ENCODE measurements at places on chromosomes 7 and 10.
A peak's percentile ranks its signal among the peaks of the same experiment; 100 is the strongest.

DNA sequence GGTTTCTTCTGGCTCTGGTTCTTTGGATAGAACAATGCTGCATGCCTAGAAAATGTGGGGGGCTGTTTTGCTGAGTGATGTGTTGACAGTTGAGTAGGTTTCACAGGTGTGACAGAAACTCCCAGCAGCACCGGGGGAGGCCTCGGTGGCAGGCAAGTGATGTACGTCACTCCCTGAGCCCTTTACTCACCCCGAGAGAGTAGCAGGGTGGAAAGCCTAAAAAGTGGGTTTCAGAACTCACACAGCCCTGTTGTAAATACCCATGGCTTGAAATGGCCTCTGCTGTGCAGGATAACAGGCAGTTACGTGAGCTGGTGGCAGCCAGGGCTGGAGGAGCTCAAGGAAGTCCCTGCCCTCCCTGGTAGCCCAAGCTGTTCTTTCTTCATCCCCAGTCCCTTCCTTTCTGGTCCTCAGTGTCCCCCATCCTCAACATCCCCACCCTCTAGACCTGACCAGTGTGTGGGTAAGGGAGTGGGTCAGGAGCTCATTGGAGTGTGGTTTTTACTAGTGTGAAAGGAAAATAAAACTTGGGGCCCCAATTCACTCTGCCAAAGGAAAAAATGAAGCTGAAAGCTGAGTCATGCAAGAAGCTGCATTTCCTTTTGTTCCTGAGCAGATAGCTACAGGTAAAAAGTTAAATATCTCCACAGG lies 258.1 kb downstream of the STK31 start:
- no peak for DNase-seq

- DNase-seq: no peak
Measured at GRCh38 chr10:91190876-91191583, 29.4 kb upstream of the PCGF5 start.

DNA sequence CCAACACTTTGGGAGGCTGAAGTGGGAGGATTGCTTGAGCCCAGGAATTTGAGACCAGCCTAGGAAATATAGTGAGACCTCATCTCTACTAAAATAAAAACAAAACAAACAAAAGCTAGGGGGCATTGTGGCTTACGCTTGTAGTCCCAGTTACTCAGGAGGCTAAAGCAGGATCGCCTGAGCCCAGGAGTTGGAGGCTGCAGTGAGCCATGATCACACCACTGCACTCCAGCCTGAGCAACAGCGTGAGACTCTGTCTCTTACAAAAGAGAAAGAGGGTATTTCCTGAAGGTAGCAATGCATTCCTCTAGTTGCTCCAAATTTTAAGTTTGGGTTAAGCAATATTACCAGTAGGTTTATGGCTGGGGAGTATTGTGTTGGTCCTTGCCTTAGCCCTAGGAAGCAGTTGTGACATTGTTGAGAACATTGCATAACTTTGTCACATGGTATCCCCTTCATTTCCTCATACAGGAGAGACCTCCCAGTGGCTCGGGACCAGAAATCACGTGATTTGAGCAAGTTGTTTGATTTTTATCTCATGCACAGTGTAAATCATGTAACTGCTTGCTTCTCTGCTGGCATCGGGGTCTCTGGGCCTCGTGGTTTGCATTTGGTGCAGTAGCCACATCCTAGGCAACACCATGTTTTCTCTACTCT lies 23.3 kb upstream of the SMARCD3 start:
- no peak for DNase-seq

DNA sequence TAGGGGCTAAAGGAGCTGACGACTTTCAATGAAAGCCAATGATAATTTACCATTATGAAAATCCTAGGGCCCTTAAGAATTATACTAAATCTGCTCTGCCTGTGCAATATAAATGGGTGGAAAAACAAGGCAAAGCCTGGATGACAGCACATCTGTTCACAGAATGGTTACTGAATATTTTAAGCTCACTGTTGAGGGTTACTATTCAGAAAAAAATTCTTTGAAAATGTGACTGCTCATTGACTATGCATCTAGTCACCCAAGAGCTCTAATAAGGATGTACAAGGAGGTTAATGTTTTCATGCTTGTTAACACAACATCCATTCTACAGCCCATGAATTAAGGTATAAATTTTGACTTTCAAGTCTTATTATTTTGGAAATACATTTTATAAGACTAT lies 8.9 kb downstream of the DKK1 start:
- no peak for DNase-seq

GRCh38 chr10:63375859-63376258 lies 89.9 kb downstream of the JMJD1C start:
- DNase-seq: no peak

DNA sequence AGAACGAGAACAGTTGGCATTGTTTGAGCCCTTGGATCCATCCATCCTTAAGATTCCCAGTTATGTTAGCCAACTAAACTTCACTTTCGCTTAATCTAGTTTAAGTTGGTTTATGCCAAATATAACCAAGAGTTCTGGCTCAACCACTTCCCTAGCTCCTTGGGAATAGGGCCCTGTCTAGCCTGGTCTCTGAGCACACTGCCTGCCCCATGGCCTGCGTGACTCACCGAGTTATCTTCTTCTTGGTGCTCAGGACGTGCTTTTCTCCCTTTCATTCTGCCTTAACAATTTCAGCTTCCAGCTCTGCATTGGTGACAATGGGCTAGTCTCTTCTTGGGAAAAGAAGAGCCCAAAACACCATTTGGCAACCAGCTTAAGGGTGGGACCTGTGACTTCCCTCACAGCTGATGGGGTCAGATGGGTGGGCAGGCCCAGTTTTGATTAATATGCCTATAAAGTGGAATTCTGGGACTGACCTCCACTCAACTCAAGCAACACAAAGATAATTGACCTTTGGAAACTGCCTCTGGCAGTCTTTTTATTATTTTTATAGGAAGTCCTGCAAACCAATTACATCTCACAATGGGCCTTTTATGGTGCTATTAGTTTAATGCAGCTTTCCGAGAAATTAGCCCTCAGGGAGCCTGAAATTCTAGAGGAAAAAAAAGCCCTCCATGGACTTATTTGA lies 126.4 kb downstream of the CFAP58 start:
- DNase-seq: no peak

- DNase-seq: no peak
Measured at GRCh38 chr7:33854178-33854577, 51.2 kb upstream of the BMPER start.

GRCh38 chr10:47173929-47174442 lies 126.0 kb upstream of the GDF10 start:
- no peak for DNase-seq

- DNase-seq: no peak
Measured at GRCh38 chr7:158365267-158365666, 222.4 kb downstream of the PTPRN2 start.

DNA sequence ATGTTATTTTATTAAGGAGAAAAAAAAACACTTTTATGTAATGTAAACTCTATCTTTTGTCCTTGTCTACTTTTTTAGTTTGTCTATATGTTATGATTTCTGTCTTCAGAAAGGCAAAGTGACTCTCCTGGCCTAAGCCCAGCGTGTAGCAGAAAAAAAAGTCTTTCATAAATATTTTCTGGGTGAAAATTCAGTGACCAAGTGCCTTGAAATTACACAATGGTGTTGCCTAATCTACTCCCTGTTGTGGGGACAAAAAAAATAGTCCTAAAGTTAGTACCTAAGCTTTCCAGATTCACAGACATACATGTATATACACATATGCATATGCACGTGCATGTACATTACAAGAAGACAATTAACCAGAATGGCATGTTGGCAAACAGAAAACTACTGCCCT lies 1257.8 kb upstream of the SORCS1 start:
- DNase-seq: no peak

DNA sequence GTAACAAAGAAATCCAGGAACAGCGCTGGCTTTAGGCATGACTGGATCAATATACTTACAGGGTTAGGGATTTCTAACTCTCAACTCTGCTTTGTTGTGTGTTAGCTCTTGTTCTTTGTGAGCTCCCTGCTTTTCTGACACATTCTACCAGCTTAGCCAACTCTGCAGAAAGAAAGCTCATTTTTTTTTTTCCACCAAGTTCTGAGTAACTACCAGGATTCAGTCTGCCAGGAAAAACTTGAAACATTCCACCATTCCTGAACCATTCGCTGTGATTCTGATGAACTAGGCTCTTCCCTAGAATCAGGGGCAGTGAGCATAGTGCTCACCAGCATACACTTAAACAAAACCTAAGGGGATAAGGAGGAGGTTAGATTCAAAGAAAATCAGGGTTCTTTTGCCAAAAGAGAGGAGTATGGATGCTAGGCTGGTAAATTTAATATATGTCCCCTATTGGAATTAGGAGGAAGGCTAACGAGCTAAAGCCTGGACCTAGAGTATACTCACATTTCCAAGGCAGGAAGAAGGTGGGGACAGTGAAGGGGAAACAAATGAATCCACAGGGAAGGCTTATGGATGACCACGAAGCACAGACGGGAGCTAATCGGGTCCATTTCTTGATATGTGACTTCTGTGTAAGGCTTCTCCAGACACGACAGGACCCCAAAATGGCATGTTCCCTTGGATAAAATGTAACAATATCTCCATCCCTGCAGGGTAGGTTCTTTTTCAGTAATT lies 183.4 kb downstream of the PRKG1 start:
- no peak for DNase-seq

- no peak for DNase-seq
Measured at GRCh38 chr10:120613180-120613579, 156.2 kb downstream of the PLPP4 start.

DNA sequence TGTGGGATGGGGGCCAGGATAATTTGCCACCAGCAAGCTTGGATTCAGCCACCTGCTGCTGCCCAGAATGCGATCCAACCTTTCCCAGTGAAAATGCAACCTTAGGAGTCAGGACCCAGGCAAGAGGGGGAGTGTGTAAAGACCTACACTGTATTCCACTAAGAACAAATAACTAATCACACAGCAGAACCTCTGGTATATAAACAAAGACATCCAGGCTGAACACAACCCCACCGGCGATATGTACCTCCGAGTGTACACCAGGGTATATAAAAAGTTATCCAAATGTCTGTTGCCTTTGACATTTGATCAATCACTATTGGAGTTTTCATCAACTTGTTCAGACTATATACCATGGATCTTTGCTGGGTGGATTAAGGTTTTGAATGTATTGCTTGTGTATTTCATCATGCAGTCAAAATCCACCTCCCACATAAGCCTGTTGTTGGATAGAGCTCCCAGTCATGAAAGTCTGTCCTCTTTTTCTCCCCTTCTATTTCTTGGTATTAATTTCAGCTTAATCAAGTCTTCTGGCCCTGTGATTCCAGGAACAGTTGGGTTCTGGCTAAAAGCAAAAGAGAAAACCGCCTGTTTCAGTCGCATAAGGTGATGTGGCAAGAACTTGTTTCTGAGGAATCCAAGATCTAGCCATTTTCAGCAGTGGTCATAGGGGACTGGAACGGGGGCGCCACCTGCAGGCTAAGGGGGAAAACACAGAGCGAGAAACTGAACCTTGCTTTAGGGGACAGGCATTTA lies 290.7 kb downstream of the CCDC3 start:
- peak; percentile 27 for DNase-seq

GRCh38 chr7:17466216-17466615 lies 167.8 kb downstream of the AHR start:
- no peak for DNase-seq

GRCh38 chr10:119242186-119242585 lies 34.8 kb downstream of the GRK5 start:
- no peak for DNase-seq

GRCh38 chr10:78985973-78986818 lies 82.6 kb upstream of the ZMIZ1 start:
- DNase-seq: no peak

DNA sequence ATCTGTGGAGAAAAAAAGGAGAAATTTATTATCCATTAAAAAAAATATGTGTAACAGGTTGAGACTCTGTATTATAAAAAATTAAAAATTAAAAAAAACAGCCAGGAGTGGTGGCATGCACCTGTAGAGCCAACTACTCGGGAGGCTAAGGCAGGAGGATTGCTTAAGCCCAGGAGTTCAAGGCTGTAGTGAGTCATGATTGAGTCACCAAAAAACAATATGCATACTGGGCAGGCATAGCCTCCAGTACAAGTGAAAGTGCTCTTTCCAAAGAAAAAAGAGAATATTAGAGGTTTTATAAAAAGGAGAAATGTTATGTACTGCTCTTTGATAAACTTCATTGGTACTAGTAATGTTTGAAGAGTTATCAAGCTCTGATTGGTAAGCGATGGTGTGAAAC lies 647.1 kb upstream of the ZWINT start:
- DNase-seq: no peak
